Cortex of kidney (tissue), 1 donor: ENCODE measurements at places on chromosomes 2 and 18.

DNA sequence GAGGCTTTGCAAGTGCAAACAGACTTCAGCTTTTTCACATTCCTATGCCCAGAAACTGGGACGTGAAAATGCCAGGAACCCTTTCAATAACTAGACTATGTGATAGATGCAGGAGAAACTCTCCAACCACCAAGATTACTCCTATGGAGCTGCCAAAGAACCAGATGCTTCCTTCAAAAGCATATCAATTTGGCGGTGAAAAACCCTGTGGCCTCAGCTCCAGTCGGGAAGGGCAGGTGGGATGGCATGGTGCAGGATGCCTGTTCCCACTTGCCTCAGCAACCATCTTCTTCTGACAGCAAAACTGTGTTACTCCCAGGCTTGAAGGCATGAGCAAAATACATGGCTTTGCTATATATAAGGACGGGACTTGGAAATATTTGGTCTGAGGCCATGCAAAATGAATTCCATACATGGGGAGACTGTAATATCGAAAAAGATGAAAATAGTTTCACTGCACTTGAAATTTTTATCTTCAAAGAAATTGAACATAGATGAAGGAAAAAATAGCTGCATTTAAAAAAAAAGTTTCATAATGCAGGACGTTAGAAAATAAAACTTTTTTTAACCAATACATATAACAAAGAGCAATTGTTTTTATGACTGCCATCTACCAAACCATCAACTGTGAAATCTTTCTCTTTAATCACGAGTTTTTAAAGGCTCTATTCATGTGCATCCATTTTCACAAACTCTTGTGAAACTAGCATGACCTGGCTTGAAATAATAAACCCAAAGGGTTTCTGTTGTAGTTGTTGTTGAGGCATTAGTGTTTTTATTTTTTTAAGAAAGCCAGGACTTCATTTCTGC is 99.1 kb downstream of the AFF3 start:
- no peak for DNase-seq

GRCh38 chr2:136028001-136028400 is 42.6 kb upstream of the DARS1 start:
- no peak for DNase-seq

GRCh38 chr2:77428946-77429345 is 93.2 kb downstream of the LRRTM4 start:
- no peak for DNase-seq

GRCh38 chr2:128414351-128414750 is 95.7 kb upstream of the HS6ST1 start:
- DNase-seq: no peak

DNA sequence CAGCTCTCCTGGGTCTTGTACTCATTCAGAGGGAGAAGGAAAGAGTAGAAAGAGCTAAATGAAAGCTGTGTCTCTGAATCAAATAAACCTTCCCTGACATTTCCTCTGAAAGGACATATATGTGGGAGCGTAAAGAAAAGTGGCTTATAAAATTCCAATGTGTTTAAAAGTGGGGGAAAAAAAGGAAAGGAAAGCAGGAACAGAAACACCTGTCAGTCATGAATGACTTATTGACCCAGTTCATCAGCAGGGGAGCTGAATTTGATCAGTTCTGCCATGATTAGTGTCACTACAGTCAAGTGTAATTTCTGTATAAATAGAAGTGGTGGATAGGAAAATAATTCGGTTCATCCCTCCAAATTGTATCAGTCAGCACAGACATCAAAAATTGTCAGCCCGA is 382.5 kb downstream of the ERBB4 start:
- DNase-seq: no peak

- no peak for DNase-seq
Observed at GRCh38 chr2:24080701-24081100, 3.9 kb downstream of the TP53I3 start.

- no peak for DNase-seq
Observed at GRCh38 chr2:234001380-234002160, 48.9 kb upstream of the SPP2 start.

DNA sequence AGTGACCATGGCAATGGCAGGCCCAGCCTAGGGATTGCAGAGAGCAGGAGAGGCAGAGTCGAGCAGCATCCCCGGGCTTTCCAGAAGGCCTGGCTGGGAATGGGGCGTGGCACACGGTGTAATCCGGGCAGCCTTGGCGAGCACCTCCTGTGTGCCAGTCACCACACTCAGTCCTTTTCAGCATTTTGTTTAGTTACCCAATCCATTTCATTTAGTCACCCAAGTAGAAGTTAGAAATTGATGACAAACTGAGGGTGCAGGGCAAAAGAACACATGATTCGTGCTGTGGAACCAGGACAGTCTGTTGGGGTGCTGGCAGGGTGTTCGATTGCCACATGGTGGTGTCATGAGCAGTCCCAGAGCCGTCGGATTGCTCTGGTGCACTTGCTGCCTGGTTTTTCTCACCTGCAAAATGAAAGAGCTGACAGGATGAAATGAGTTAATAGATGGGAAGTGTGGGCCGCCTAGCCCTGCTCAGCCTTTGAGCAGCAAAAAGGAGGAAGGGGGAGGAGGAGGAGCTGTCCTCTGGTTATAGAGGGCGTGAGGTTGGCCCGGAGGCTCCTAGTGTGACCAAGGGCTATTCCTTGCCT is 299.4 kb downstream of the AGAP1 start:
- no peak for DNase-seq

DNA sequence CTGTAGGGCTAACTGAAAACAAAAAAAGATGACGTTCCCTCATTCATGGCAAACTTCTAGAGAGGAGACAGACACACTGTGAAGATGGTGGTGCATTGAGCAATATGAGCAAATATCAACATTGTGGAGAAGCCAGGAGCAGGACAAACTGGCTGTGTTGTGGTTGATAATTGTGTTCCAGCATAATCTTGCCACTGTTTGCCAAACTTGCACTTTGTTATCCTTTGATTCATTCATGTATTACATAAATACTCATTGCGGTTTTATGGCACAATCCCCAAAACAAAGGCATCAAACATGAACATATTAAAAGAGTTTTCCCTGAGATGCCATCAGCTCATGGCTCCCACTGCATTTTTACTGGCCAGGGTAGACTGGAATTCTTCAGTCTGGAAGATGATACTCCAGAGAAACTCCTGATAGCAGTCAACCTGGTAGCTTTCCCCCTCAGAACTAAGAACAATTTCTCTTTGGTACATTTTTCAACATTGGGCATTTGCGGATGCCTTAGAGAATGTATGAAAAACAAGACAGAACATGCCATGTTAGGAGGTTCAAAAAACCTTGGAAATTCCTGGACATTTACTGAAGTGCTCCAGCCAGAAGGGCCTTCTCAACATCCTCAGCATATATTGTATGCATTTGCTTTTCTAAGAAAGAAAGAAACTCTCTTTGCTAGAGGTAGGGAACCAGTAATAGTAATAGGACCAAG is 487.4 kb upstream of the CELF4 start:
- DNase-seq: no peak

GRCh38 chr2:210687786-210688470 is 131.5 kb downstream of the CPS1 start:
- DNase-seq: no peak

- DNase-seq: no peak
Observed at GRCh38 chr2:219178377-219179175, 501 bp downstream of the RETREG2 start.

DNA sequence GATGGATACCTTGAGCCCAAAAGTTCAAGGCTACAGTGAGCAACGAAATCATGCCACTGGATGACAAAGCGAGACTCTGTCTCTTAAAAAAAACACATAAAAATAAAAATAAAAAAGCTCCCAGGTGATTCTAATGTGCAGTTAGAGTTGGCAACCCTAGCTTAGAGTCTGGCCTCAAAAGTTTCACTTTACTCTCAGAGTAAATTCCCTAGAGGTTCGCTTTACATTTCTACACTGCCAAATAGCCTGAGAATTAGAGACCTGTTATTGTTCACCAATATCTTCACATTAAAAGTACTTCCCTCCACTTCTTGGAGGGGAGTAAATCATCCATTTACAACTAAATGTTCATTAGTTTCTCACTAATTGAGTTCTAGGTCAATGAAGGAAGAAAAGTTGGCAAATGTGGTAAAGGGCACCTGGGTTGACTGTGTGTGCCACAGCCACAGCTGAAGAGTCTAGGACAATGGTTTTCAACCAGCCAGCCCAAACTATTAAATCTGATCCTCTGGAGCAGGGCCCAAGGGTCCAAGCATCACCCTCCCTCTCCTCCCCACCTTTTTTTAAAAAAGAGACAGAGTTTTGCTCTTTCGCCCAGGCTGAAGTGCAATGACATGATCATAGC is 15.2 kb upstream of the TMEM37 start:
- DNase-seq: no peak

DNA sequence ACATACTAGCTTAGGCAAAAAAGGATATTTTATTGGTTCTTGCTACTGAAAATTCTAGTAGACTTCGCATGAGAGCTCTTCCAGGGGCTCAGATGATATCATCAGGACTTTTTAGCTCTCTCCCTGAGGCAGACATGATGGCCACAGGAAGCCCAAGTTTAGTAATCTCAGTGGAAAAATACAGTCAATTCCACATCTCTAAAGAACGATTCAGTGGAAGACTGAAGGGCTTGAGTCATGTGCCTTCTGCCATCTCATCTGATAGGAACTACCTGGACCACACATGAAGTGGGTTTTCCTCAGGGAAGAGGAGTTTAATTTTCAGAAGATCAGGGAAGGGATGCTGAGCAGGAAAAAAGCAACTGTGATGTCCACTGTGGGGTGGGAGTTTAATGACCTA is 117.3 kb downstream of the TTC27 start:
- DNase-seq: no peak

- no peak for DNase-seq
Observed at GRCh38 chr2:9648821-9649220, 18.0 kb upstream of the YWHAQ start.

GRCh38 chr2:238415893-238416292 is 10.8 kb upstream of the ASB1 start:
- no peak for DNase-seq

DNA sequence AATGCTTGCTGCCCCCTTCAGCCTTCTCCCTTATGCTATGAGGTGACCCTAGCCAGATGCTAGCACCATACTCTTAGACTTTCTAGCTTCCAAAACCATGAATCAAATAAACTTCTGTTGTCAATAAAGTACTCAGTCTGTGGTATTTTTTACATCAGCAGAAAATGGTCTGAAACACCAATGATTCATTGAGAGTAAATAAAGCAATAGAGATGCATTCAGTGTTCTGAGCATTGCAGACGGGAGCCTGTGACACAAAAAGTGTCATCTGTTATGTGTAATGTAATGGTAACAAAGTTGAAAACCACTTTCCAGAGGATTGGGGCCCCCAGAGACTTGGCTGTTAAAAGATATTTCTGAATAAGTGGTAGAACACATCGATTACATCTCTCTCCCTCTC is 758.0 kb upstream of the NRXN1 start:
- DNase-seq: no peak

DNA sequence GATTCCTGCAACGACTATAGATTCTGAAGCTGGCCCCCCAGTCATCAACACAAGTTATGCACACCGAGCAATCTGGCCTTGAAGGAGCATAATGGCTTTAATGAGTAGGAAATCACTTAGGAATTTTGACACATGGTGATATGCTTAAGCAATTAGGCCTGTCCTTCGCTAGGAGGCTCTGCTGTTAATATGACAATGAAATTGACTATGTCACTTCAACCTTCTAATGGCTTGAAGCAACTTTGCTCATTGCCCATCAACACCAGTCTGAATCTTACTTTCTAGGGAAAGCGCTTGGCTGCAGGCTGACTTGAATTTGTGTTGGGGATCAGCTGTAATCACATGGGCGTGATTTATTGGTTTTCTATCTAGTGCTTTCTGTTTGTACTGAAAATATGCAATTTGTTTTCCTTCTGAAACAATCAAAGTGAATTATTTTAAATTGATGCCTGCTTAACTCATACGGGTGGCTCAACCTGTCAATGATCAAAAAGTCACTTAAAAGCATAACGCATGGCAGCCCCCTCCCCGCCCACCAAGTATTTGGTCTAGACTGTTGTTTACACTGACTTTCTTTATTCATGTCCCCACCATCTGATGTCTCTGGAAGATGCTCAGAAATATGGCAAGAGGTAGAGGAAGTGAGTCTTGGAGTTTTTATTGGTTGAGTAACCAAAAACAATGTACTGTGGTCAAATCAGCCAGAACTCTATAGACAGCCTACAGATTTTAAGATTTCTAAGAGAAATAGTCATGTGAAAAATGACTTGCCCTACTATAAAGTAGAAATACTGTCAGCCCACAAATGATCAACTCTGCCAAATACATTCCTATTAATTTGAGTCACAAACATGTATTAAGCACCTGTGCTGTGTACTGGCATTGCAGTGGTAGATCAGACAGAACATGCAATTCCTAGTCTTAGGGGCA is 344.9 kb downstream of the RBM43 start:
- no peak for DNase-seq

DNA sequence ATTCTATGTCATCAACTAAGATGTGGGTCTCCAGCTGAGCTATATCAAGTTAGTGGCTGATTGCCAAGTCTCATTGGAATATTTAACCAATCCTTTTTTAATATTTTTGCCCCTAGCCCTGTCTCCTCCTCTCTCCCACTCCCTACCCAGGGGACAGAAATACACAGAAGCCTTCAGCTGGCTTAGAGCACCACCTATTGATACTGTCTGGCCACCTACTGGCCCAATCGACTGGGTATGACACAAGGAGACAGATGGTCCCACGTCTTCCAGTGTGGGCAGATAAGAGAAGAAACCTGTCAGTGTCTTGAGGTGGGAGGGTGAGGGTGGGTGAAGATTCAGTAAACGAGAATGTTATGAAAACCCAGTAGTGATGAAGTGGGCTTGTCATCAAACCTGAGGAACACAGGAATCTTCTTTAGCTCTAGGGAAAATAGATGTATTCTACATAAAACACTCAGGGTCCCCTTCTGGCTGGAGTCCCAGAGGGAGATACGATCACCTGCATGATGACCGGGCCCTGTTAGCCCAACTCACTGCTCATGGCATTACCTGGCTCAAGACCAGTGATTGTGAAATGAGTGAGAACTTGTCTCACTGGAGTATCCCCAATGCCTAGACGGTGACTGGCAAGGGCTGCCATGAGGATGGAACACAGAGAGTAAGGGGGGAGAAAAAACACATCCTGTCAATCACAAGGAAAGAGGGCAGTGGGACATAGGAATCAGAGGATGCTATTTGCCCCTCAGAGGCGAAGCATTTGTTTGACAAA is 26.7 kb downstream of the POLR1A start:
- DNase-seq: no peak

DNA sequence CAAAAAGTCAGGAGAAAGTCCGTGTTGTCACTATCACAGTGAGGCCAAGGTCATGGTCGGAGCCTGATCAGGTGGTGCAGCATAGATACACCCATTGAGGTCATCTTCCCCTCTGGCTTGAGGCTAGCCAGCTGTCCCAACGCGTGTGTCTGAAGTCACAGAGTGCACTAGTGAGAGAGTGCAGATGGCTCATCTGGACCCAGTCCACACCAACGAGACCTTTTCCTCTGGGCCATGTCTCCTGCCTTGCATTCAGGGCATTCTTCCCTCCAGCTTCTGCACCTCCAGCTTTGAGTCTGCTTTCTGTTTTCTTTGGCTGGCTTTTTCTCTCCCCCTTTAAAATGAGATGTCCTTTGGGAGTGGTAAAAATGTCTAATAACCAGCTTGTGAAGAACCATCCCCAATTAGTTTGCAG is 146.9 kb downstream of the TDRD15 start:
- DNase-seq: no peak

GRCh38 chr2:37326285-37326684 is 1.7 kb upstream of the PRKD3 start:
- DNase-seq: no peak

- no peak for DNase-seq
Observed at GRCh38 chr2:238861013-238861730, 13.3 kb downstream of the TWIST2 start.
